ENCODE measurements at places on chromosomes 6 and 20.

DNA sequence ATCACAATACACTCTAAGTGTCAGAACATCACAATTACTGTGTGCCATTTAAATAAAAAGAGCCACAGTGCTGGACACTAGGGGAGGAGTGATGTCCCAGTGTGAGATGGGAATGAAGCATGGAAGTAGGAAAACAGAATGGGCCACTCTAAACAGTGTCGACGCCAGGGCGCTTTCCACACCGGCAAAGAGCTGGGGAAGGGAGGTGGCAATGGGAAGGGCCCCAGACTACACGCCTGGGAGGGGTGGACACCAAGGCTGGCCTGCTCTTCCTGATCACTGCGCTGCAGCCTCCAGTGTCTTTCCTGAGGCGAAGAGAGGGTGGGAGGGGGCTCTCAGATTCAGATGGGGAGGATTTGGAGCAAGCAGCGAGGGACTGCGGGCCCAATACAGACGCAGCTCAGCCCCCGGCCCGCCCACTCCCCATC, 75.9 kb downstream of the ERMARD start:
- no peak for DNase-seq

GRCh38 chr6:116254297-116255056, 602 bp upstream of the TSPYL4 start:
- no peak for DNase-seq

DNA sequence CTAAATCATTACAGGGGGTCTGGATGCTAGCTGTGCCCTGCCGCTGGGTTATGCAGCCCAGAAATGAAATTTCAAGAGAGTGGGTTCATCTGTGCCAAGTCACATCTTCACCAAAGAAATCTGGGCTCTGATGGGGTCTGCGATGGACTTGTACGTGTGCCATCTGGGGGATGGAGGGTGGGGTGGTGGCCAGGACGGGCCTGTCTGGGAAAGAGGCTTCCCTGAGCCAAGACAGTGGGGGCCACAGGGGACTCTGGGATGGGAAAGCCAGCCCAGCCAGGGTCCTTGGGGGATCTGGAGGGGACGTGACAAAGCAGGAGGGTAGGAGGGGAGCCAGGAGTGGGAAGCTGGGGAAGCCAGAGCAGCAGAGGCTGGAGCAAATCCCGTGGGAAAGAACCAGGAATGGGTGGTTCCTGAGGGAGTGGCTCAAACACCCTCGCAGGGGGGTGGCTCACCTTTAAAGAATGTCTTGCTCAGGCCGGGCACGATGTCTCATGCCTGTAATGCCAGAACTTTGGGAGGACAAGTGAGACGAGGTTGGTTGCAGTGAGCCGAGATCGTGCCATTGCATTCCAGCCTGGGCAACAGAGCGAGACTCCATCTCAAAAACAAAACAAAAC, 36.3 kb upstream of the SULF2 start:
- no peak for DNase-seq

DNA sequence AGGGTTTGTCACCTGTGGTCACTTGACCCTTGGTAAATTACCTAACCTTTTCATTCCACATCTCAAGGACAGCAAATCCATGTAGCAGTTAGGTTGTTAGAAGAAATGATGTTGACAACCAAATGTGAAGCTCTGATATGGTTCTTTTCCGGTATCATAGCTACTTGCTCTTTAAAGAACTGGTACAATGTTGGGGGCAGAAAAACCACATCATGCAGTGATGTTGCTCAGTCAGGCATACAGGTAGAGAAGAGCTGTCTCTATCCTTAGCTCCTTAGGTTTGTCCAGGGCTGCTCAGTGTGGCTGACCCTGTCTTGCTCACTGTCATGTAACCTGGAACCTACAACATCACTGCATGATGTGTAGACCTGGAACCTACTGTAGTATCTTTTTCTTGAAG, 135.5 kb downstream of the LRRC1 start:
- DNase-seq, result no peak

GRCh38 chr20:39146394-39146793, 184.2 kb downstream of the DHX35 start:
- no peak for DNase-seq

DNA sequence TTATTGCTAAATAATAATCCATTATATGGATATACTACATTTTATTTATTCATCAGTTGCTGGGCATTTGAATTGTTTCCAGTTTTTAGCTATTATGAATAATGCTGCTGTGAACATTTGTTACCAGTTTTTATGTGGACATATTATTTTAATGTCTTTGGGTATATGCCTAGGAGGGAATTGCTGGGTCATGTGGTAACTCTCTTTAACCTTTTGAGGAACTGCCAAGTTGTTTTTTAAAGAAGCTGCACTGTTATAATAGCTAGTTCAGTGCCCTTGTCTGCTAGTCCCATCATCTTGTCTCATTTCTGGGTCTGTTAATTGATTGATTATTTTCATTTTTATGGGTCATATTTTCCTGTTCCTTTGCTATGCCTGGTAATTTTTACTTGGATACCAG, 56.3 kb downstream of the FOXO3 start:
- DNase-seq, result no peak

DNA sequence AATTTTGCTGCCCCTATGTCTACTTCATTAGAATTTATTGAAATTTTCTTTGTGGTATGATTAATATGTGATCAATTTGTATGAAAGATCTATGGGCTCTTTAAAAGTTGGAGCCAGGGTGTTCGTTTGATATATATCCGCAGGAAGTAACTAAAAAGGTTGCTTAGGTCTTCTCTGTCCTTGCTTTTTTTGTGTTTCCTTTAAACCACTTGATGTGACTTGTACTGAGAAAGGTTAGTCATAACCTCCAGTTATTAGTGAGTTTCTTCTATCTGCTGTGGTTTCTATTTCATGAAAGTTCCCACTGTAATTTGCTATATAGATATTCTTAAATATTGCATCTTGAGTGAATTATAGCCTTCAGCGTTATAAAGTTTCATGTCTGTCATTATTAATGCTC, 585.3 kb upstream of the ARID1B start:
- DNase-seq, result no peak

DNA sequence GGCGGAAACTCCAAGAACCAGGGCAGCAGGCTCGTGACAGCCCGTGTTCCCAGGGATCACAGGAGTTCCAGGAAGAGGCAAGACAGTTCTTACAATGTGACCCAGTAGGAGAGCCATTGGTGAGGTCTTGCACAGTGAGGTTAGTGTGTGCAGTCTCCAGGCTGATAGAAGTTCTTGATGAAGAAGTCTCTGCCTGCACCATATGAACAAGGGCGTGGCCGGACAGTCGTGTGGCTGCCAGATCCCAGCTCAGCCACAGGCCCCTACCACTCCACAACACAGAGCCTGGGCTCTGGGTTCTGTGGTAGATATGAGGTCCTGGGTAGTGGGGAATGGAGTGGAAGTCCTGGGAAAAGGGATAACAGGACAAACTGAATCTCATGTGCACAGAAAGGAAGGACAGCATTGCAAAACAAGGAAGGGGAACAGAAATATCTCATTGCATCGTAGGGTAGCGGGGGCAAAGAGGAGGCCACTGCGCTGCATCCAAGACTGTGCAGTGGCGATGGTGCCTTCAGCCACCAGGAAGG, 65.2 kb downstream of the STX11 start:
- peak; percentile 28 for DNase-seq

DNA sequence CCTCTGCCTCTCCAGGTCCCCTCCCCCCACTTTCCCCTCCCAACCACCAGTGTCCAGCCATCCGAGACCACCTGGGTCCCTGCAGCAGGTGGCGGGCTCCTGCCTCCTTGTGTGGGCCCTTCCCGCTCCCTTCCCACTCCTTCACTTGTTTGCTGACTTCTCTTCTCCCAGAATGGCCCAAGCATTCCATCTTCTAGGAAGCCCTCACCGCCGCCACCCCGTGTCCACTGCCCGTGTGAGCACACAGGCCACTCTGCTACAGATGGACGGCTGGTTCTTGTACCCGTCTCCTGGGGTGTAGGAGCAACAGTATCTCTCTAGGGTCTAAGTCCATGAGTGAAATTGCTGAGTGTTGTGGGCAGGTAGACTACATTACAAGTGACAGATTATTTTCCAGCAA, 15.0 kb downstream of the BPHL start:
- DNase-seq, result no peak

DNA sequence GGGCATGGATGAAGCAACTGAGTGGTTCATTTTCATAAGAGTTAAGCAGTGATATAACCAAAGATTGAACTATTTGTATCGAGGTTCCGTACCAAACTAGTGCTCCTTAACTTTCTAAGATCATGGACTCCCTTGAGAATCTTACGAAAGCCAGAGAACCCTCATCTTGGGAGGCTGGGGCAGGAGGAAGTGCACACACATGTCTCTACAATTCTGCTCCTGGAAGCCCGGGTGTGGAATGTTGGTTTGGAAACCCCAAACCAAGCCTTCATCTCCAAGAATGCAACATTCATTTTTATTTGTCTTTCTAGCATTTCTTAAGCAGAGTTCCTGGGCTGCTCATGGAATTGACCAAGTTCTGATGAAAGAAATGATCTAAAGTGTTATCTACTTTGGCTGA, 250.5 kb upstream of the PRND start:
- no peak for DNase-seq

DNA sequence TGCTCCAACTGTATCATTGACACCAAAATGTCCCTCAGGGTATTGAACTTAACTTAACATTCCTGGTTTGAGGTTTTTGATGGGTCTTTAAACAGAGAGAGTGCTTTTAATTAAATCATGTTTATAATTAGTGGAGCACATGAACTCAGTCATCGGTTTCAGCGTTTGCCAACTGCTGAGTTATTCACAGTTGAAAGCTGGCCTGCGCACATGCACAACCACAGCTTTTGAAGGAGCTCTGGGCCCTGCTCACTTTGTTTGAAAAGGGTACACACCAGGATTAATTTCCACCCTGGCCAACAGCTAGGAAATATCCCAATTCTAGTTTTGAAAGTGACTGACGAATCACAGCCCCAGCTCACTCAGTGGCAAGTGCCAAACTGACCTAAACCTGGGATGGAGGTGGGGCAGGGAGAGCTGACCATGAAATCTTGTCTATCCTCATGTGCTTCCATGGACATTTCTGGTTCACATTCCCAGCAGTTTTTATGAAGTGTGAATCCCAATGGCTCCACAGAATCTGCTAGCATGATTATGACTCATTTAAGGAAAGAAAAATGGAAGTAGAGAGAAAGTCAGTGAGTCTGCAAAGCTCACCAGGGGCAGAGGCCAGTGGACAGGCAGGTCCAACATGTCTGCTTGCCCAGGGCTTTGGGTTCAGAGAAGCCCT, 247.8 kb downstream of the FNDC1 start:
- no peak for DNase-seq

DNA sequence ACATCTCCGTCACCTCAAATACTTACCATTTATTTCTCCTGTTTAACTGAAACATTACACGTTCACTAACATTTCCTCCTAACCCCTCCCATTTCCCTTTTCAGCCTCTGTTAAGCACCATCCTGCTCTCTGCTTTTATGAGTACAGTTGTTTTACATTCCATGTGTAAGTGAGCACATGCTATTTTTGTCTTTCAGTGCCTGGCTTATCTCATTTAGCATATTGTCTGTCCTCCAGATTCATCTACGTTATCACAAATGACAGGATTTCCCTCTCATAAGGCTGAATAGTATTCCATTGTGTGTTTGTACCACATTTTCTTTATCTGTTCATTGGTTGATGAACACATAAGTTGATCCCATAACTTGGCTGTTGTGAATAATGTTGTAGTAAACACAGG, 22.7 kb downstream of the TAF11 start:
- no peak for DNase-seq

DNA sequence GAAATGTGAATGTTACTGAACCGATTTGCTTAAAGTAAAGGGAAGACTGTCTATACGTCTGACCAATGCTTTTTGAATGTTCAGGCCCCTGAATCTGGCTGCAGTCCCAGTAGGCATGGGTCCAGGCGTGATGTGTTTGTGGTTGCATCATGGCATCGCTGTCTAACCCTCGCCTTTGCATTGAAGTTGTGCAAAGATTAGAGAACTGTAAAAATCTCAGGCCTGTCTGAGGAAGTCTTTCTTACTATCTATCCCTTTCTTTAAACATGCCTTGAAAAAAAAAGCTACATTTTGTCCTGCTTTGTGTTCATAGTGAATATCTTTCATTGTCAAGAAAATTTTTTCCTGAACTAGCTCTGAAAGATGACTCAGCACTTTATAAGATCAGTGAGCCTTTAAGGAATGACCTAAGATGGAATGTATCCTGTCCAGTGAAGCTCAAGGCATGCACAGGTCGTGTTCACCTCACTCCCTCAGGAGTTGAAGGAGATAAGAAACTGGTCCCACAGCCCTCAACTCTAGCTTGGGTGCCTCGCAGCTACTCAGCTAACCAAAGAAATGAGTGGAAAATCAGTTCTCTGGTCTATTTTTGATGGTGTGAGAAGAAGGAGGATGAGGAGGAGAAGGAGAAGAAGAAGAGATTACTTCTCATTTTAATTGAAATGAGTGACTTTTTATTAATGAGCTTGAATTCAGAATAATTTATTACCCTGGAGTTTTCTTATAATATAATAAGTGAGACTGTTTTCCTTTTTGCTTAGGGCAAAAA, 48.6 kb downstream of the TPD52L1 start:
- no peak for DNase-seq

- no peak for DNase-seq
Measured at GRCh38 chr20:63885264-63886053, 9.5 kb upstream of the DNAJC5 start.

DNA sequence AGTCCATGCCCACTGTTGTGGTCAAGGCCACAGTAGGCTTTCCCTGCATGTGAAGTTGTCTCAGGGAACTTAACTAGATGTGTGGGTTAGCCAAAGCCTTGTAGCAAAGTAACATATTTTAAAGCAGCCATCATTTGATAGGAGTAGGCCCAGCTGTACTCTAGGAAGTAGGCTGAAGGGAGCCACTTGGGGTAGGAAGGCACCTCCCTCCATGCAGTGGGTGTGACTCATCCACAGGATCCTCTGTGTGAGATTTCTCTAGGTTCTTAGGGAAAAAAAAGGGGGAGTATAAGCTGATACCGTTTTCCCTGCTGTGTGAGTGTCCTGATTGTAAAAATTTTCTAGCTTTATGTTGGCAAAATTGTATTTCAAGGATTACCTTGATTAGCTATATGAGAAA, 44.7 kb downstream of the VAPB start:
- no peak for DNase-seq

DNA sequence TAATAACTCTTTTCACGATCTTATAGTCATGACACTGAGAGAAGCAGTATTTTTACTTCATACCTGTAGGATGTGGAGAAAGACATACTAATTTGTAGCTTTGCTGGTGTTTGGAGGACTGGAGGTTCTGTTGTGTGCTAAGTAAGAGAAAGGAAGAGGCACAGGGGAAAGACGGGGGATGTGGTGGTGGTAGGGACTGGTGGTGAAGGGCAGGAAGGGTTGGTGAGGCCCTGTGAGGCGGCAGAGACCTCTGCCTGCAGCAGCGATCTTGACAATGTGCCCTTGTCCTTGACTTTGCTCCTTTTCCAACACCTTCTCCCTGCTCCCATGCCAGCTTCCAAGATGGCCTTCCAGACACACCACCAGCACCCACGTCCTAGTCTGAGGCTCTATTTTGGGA, 32.6 kb upstream of the MPC1 start:
- peak; percentile 30 for DNase-seq

GRCh38 chr6:100612094-100612493, 147.4 kb upstream of the SIM1 start:
- DNase-seq, result no peak

- DNase-seq, result peak; percentile 54
Measured at GRCh38 chr6:14665827-14666724, 548.5 kb downstream of the CD83 start.

Data from stimulated activated CD4-positive, alpha-beta T cell treated with anti-CD3 and anti-CD28 coated beads, Interleukin-2, amount 100 ng/mL, for 24 hours (primary cell).